Gastroesophageal sphincter (tissue), 4 donors: ENCODE measurements at places on chromosomes 5 and 9.

GRCh38 chr9:87718852-87719612, 6.9 kb upstream of the CTSL start:
- no peak for ATAC-seq

DNA sequence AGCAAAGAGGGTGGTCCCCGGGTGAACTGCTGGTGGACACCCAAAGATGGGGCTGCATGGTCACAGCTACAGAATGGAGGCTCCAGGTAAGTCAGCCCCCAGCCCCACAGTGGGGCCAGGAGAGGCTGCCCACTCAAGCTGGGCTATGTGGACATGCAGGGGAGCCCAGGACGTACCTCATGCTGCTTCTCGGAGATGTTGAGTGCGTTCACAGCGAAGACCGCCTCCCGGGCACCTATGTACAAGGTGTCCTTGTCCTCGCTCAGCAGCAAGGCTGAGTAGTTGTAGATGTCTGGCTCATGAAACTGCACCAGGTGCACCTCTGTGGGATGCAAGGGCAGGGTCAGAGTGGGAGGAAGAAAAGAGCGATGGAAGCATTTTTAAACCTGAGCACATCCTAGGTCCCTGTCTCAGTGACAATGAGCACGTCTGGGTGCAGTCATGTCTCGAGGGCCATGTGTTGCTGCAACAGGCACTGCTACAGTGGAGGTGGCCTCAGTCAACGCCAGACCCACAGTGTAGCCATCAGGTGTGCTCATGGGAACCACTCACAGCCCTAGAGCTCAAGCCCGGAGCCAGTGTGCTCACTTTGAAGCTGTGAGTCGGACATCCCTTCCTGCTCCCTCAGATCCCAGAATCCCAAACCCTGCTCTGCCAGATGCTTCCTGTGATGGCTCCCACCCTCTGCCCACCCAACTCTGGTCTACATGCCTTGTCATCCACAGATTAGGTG, 84.6 kb downstream of the SECISBP2 start:
- ATAC-seq: no peak

DNA sequence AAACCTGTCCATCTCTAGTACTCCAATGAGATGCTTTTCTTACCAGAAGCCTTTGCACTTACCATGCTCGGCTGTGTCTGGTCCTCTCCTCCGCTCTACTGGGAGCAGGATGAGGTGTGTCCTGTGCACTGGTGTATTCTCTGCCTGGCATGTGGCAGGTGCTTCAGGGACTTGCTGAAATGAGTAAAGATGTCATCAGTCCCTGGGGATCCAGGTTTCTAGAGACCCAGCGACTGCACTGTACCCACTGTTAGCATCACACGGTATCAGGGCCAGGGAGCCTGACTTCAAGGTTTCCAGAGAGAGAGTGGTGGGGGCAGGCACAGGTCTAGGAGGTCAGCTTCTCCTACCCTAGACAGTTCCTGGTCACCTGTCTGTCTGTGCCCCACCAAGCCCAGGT, 10.5 kb downstream of the PTTG1 start:
- ATAC-seq: no peak

DNA sequence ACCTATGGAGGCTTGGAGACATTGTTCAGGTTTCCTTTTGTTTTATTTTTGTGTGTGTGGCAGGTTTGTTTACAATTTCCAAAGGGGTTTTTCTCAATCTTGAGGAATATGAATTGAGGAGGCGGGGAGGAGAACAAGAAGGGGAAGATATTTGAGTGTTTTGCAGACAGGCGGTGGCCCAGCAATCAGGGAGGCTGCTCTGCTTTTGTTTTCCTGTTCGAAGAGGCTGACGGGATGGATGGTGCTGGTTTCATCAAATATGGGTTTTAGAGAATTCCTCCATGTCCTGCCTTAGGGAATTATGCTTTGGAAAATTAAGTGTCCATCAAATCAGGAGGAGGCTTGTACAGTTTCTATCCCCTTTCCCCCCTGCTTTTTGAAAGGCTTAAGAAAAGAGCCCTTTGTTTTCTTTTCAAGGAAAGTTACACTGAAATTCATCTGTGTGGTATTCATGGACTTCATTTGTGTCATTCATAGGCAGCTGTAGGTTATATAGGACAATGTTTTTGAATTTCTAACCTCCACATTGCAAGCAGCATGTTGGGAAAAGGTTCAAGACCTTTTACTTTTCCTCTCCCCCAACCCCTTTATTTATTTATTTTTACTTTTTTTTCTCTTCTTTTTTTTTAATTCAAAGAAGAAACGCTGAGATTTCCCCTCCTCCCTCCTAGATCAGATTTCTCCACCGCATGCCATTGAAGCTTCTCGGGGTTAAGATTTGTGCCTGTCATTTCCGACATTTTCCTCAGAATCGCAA, 107.4 kb downstream of the ZNF462 start:
- ATAC-seq: no peak

GRCh38 chr5:60541980-60542379, 158.0 kb downstream of the DEPDC1B start:
- ATAC-seq: peak; percentile 29

GRCh38 chr9:38181232-38181631, 112.2 kb upstream of the SHB start:
- ATAC-seq: no peak

GRCh38 chr9:136190237-136190601, 14.7 kb downstream of the LHX3 start:
- ATAC-seq: no peak
